ENCODE measurements at places on chromosomes 3 and 15.

- no peak for DNase-seq
These were observed 42.9 kb downstream of the CFAP20DC start for GRCh38 chr3:59006634-59007517.

- no peak for DNase-seq
These were observed 137.4 kb upstream of the UMPS start for GRCh38 chr3:124592658-124593441.

GRCh38 chr3:24088782-24089181 lies 143.7 kb downstream of the NR1D2 start:
- no peak for DNase-seq

GRCh38 chr3:2727610-2728318 lies 382.4 kb downstream of the IL5RA start:
- no peak for DNase-seq

GRCh38 chr3:46409739-46410489 lies 2.9 kb downstream of the CCRL2 start:
- peak; percentile 37 for DNase-seq

- no peak for DNase-seq
These were observed 25.7 kb downstream of the FSIP1 start for GRCh38 chr15:39756806-39757522.

DNA sequence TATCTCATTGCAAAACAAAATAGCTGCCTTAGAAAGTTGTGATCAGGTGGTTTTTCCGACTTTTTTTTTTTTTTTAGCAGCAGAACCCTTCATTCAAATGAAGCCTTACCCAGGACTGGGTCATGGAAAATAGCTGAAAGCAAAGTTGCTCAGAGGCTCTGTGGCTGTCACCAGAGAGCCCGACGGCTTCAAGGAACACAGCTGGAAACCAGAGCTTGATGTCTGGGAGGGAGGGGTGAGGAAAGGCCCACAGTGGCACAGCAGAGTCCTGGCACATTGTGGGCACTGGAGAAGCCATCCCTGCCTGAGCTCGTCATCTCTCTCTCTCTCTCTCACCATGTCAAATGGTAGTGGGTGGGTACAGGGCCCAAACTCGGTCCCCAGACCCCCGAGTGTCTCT lies 77.5 kb downstream of the RPN1 start:
- no peak for DNase-seq

DNA sequence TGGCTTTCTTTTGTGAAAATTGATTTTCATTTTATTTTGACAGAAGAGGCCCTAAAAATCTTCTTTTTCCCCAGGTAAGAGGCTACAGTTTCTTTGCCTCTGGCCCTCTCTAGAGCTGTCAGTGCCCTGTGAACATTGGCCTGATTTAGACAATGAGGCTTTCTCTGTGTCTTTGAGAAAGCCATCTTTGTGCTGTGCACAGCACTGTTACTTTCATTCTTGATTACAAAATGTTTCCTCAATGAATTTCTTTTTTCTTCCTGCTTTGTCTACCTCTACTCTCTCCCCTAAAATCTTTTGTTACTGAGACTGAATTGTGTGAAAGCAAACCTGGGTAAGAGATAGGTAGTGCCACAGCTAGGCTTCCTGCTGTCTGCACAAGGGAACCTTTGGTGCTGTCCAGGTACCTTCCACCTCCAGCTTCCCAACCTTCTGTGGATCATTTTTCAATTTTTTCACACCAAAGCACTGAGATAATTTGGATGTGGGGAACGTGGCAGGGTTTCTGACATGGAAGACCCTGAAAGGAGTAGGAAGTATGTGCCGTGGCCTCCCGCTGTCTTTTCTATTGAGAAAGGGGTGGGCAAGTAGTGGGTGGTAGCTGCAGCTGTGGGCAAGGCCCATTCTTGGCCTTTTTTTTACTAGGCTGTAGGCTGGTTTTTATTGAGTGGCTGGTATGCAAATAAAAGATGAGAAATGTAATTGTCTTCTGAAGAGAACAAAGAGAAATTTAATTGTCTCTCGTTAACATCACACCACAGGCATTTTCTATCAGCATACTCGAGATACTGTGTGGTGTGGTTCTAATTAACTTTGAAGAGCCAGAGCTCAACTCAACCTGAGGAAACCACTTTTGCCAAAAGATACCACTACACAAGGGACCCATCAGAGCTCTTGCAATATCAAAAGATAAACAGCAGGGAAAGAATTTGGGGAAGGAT lies 21.0 kb downstream of the RAB8B start:
- no peak for DNase-seq

DNA sequence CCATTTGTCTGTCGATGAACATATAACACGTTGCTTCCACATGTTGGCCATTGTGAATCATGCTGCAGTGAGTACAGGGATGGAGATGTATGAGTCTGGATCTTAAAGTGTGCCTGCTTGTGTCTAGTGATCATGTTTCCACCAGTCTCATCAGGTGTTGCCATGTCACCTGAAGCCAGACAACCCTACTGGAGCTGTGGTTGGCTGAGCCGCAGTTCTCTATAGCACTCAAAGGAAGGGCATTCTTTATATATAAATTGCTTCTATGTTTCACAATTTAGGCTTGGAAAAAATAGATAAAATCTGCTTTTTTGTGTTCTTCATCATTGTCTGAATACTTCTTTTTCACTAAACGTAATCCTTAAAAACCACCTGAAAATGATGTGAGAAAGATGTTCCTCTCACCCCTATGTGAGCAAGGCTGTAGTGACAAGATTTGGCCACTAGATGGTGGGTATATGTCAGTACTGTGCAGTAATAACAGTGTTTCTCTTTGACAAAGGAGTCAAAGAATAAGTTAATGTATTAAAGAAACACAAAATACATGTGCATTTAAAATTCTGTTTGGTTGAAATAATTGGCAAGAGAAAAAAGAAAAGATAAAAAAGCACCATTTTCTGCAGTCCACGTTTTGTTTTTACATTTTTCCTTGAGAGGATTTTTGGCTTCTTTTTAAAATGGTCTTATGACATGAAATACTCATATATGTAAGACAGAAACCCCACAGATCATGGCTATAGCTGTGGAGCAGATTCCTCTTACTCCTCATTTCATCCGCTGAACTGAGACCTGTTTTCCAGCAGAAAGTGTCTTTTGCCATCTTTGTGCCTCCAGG lies 394.5 kb upstream of the DPPA4 start:
- peak; percentile 68 for DNase-seq

- DNase-seq, result no peak
These were observed 15.6 kb downstream of the CHST2 start for GRCh38 chr3:143135150-143135549.

GRCh38 chr15:89839167-89839810 lies 24.6 kb upstream of the ANPEP start:
- no peak for DNase-seq

GRCh38 chr15:45443645-45444044 lies 65.3 kb upstream of the GATM start:
- DNase-seq, result no peak

- DNase-seq, result peak; percentile 7
These were observed 95.4 kb downstream of the PLOD2 start for GRCh38 chr3:146065573-146066006.

- no peak for DNase-seq
These were observed 1.4 kb downstream of the ESYT3 start for GRCh38 chr3:138435840-138436239.

- peak; percentile 77 for DNase-seq
These were observed 36.5 kb upstream of the RAB11A start for GRCh38 chr15:65832549-65833364.

- no peak for DNase-seq
These were observed 260.1 kb upstream of the UBE2E2 start for GRCh38 chr3:22942981-22943380.

DNA sequence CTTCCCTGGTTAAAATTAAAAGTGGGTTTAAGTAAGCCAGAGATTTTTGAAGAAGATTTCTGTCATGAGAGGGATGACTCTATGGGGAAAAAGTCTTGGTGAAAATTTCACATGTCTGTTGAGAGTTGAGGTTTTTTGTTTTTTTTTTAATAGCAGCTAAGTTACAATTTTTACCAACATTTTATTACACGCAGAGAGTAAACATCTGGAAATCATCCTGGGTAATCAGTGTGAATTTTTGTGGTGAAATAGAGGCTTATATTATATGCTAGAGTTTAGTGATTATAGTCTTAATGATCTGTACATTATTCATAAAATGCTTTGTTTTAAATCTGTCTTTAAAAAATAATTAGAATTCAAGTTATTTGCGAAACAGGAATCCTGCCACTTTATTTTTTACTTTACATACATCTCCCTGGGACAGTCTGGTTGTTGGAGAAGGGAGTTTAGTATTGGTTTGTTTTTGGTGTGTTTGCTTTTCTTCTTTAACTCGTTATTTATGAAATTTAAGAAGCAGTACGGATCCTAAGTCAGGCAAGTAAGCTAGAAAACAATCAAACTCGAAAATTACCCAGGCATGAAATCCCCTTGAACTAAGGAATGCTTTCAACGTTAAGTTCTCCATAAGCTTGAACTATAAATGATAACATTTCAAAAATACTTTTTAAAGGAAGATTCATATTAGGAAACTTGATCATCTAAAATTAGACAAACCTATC lies 143.4 kb upstream of the TSC22D2 start:
- DNase-seq, result no peak

DNA sequence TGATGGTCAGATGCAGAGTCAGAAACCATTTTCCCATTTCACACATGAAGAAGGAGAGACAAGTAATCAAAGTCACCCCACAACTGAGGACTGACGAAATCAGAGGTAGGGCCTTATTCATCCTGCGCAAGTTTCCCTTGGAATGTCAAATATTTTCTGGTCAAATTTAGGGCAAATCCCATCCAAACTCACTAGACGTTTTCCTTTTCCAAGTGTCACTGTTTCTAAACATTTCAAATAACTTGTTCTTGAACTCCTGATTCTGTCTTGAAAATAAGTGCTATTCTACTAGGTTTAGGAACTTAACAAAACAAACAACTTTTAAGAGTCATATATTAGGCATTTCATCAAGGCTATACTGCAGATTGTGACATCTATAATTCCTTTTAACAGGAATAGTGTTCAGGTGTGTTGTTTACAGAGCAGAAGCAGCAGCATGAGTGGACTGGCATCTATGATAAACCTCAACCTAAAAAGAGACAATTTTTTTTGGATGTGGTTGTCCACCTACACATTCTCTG lies 40.7 kb downstream of the SUMF1 start:
- DNase-seq, result no peak

GRCh38 chr3:59605944-59606534 lies 556.2 kb upstream of the CFAP20DC start:
- no peak for DNase-seq

GRCh38 chr3:16219777-16220176 lies 45.0 kb downstream of the DPH3 start:
- no peak for DNase-seq

DNA sequence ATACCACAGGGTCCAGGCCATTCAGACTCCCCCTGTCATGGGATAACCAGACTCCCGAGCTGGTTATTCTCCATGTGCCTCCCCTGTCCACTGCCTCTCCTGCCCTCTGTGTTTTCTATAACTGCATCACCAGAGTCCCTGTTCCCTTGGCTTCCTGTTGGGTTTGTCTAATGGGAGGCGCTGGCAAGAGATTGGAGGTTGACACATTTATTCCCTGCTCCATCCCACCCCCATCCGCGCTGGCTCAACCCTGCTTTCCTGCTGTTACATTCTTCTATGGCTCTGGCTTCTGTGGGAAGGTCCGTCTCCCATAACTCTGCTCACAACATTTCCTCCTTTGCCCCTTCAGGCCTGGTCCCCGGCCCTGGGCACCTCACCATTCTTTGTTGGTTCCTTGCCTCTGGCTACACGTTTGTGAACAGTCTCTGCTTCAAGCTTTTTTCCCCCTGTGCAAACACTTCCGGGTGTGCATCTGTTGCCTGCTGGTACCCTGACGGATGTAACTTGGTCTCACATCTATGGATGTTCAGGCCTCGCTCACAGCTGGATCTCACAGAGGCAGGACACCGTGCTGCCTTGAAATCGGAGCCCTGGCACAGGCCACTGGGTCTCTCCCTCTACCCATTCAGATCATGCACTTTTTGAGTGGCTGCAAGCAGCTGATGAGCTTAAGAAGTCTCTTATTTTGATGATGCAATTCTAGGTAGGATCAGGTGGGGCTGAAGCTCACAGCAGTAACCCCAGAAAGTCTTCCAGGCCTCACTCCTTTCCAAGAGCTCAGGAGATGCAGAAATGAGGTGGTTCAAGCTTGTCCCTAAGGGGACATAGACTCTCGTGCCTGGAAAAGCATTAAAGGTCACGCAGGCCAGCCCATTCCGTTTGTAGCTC lies 68.6 kb upstream of the ATP13A3 start:
- no peak for DNase-seq

DNA sequence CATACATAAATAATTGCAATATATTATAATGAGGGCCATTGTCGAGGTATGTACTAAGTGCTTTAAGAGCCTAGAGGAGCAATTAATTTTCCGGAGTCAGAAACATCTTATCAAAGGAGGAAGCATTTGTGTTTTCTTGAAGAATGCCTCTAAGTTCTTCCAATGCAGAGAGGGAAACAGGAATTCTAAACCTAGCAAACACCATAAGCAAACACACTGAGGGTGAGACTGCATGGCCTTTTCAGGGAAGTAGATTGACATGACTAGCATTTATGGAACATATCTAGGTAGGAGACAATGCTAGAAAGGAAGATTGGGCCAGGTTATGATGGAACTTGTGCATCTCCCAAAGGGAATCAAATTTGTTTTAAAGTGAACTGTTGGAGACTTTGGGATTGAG lies 7.2 kb upstream of the PLCL2 start:
- no peak for DNase-seq

DNA sequence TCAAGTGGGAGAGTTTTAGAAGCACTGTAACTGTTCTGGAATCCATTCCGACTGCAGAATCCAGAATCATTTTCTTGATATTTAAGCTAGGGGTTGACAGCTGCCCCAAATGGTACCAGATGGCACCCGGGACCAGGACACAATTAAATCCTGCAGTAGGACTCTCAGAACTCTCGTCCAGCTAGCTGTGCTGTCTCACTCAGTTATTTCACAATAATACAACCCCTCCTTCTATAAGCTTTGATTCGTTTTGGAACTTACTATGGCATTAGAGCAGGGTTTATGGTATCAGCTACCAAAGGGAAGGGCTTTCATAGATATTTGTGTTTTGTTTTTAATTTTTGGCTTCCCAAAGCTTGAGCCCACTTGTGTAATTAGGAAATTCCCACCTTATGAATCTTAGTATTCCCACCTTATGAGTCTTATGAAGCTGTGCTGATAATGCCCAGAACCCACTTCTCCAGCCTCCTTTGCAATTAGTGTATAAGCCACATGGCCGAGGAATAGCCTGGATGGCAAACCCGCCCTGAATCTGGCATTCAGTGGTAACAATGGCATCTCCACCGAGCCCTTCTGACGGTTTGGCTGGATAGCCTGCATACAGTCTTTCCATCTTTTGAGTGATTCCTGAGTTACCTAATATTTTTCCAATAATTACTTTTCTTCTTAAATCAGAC lies 120.1 kb downstream of the UACA start:
- no peak for DNase-seq

- no peak for DNase-seq
These were observed 53.6 kb upstream of the TMCO5A start for GRCh38 chr15:37880835-37881153.

- DNase-seq, result no peak
These were observed 87.2 kb downstream of the MB21D2 start for GRCh38 chr3:192830291-192831110.

DNA sequence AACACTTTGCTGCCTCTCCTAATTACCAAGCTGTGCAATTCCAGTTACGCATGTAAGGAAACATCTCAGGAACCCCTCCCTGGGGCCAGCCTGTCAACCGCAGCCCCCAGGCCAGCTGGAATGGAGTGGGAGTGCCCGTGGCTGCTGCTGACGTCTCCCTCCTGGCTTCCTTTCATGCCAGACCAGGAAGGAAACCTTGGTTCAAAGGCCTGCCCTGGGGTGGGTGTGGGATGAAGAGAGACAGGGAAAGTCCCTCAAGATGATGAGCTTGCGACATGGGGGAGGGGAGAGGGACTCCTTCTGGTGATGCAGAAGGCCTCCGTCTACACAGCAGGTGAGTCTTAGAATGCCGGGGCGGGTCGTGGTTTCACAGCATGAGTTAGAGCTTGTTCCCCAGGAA lies 11.4 kb upstream of the CYP11A1 start:
- DNase-seq, result no peak
